Right atrium auricular region (tissue), 2 donors: ENCODE measurements at places on chromosomes 13 and 19.
A peak's percentile ranks its signal among the peaks of the same experiment; 100 is the strongest.

DNA sequence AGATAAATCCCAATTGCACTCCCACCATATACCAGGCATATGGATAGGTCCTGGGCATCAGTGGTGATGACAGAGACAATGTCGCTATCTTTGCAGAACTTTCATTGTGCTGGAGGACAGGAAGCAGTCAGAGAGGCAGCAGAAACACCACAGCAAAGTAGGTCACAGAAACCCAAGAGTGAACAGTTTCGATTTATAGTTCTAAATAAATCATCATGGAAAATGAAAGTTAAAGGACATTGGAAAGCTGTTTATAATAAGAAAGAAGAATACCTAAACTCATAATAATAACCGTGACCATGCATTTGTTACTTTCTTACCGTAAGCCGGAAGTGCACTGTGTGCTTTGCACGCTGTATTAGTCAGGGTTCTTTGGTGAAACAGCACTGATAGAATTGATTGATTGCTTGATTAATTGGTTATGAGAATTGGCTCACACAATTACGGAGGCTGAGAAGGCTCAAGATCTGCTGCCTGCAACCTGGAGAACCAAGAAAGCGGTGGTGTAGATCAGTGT is 38.9 kb downstream of the ALOX5AP start:
- no peak for DNase-seq
- H3K4me3 ChIP-seq, result no peak overlapping the region
- H3K36me3 ChIP-seq, result no peaks in the 10 kb centered on the region
- no peaks in the 10 kb centered on the region for H3K27me3 ChIP-seq

DNA sequence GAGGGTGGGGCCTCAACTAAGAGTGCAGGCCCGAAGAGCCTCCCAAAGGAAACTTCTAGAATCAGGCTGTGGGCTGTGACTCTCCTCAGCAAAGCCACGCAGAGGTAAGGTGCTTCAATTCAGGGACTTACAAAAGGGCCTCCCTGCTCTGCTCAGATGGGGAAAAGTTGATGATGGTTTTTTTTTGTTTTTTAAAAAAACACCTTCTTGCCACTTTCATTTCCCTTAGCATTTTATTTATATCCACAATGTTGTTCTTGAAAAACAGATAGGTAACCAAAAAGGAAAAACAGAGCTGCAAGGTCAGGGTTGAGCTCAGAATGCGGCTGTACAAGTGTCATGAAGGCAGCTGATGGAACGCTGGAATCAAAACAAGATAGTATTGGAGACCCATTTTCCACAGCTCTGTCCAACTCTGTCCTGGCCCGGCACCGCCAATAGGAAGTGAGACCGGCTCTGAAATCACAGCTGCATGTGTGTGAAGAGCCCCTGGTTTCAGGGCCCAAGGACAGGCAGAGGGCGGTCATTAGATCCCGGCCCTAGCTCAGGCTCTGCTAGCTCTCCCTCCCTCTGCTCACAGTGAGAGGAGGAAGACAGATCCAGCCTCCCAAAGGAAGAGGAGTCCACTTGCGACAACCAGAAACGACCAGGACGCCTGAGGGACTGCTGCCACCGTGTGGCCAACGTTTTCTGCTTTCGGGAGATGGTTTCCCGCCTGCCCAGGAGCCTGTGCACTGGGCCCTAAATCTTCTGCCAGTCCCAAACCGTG is 58.3 kb downstream of the KLF2 start:
- H3K36me3 ChIP-seq, result peaks cover 31% of the 10 kb centered on the region
- H3K4me3 ChIP-seq, result no peak overlapping the region
- no peaks in the 10 kb centered on the region for H3K27me3 ChIP-seq
- DNase-seq, result peak; percentile 92
- H3K27ac ChIP-seq, result peak overlapping the region; percentile 91

- H3K36me3 ChIP-seq, result no peaks in the 10 kb centered on the region
- H3K4me1 ChIP-seq, result no peaks in the 10 kb centered on the region
- H3K4me3 ChIP-seq, result no peak overlapping the region
- DNase-seq, result no peak
- no peak overlapping the region for H3K27ac ChIP-seq
- no peaks in the 10 kb centered on the region for H3K27me3 ChIP-seq
Observed at GRCh38 chr13:106187501-106188095, 347.9 kb downstream of the EFNB2 start.

- DNase-seq, result no peak
- H3K4me3 ChIP-seq, result no peak overlapping the region
- no peak overlapping the region for H3K27ac ChIP-seq
Observed at GRCh38 chr13:75541961-75542360, 4.3 kb upstream of the COMMD6 start.

- no peaks in the 10 kb centered on the region for H3K4me1 ChIP-seq
- no peak overlapping the region for H3K27ac ChIP-seq
- no peak overlapping the region for H3K4me3 ChIP-seq
- no peak for DNase-seq
Observed at GRCh38 chr13:46342538-46342937, 44.5 kb downstream of the RUBCNL start.

DNA sequence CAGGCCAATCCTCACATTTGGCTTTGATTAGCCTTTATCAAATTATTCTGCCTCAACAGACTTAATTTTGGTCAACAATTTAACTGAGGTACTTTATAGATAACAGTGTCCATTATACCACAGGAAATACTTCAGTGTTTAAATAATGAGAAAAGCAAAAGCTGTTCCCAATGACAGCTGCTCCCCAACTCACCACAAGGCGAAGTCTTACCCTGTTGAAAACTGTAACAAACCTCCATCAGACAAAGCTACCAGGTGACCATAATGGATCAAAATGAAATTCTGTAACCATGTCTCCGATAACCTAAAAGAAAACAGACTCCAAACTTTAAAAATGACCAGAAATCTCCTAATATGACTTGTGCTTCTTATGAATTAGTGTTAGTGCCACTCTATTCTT is 50.3 kb downstream of the ZNF44 start:
- H3K4me3 ChIP-seq, result no peak overlapping the region
- no peaks in the 10 kb centered on the region for H3K4me1 ChIP-seq
- H3K27ac ChIP-seq, result no peak overlapping the region
- peaks cover 50% of the 10 kb centered on the region for H3K36me3 ChIP-seq
- DNase-seq, result no peak

DNA sequence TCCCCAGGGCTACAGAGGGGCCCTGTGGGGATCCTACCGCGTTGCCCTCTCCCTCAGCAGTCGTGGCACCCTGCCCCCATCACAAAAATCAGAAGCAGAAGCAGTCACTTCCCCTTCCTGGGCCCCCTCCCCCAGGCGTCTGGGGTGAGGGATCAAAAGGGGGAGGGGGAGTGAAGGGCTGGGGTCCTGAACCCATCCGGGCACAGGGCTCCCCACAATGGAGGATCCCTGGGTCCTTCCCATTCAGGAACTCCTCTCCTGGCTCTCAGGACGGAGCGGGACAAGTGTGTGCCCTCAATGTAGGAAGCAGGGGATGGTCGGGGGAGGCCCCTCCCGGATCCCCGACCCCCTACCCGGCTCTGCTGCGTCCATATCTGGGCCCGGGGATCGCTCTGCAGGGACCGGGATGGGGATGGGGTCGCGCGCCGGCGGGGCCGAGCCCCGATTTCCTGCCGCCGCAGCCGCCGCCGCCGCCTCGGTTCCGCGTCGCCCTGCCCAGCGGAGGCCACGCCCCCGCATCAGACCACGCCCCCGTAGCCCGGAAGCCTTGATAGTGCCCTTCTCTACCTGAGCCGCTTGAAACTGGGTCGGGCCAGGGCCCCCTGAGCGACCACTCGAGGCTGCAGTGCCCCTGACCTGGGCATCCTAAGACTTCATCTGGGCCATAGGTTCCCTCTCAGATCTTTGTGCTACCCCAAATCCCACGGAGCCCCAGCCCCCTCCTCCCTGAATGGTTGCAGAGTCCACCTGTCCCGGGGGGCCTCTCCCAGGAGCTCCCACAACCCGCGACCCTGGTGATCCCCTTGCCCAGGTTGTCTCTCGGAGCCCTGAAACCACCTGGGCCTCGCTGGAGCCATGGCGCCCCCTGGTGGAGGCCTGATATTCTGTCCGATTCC is at the start of gene GMIP:
Gene GMIP (minus strand): TSS at position 500 of the 896 bp plus-strand sequence. CDS start 128 bp downstream, at position 372.
- peak within 1 kb of the TSS; percentile 6 for H3K27ac ChIP-seq
- H3K4me3 ChIP-seq, result peak within 1 kb of the TSS; percentile 76
- no peak for DNase-seq
- peaks cover 10% of the 10 kb centered on the region for H3K4me1 ChIP-seq

DNA sequence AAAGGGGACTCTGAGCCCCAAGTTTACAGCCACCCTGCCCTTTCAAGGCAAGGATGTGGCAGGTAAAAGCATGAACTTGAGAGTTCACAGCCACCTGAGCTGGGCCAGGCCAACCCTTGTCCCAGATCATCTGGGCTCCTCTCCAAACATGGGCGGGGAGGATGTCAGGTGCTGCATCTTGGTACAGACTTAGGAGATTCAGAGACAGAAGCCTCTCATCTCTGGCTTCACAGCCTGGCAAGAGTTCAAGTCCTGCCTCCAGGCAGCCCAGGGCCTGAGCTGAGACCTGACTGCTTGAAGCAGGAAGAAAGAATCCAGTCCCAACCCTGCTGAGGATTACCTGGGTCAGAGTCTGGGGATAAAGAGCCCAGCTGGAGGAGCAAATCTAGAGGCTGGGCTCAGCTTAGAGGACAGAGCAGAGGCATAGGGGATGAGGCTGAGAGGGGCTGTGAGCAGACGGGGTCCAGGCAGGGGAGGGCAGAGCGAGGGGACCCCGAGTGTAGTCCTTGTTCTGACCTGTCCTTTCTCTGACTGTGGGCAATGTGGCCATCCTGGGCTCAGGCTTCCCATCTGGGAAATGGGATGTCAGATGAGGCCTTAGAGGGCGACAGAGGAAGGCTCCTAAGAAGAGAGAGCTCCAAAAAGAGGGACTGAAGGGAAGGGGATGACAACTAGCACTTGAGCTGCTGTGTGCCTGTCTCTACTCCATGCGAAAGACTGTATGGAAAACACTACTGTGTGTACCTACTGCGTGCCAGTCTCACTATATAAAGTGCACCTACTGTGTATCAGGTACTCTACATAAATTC is 6.6 kb upstream of the OR10H5 start:
- H3K4me3 ChIP-seq, result no peak overlapping the region
- H3K27me3 ChIP-seq, result no peaks in the 10 kb centered on the region
- no peak for DNase-seq
- H3K36me3 ChIP-seq, result no peaks in the 10 kb centered on the region
- peak overlapping the region; percentile 73 for H3K27ac ChIP-seq
- H3K4me1 ChIP-seq, result peaks cover 16% of the 10 kb centered on the region

DNA sequence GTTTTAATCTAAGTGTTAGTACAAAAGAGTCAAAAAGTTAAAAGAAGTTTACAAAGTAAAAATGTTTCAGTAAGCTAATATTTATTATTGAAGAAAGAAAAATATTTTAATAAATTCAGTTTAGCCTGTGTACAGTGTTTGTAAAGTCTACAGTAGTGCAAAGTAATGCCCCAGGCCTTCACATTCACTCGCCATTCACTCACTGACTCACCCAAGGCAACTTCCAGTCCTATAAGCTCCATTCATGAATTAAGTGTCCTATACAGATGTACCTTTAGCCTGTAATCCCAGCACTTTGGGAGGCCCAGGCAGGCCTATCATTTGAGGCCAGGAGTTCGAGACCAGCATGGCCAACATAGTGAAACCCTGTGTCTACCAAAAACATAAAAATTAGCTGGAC is 24.1 kb upstream of the AKAP11 start:
- DNase-seq, result no peak
- no peak overlapping the region for H3K27ac ChIP-seq
- no peaks in the 10 kb centered on the region for H3K4me1 ChIP-seq
- H3K4me3 ChIP-seq, result no peak overlapping the region
- no peaks in the 10 kb centered on the region for H3K27me3 ChIP-seq
- no peaks in the 10 kb centered on the region for H3K36me3 ChIP-seq

- no peaks in the 10 kb centered on the region for H3K4me1 ChIP-seq
- no peak overlapping the region for H3K4me3 ChIP-seq
- H3K36me3 ChIP-seq, result no peaks in the 10 kb centered on the region
- no peak for DNase-seq
- H3K27ac ChIP-seq, result no peak overlapping the region
Observed at GRCh38 chr13:113036401-113036800, 67.4 kb downstream of the MCF2L start.

DNA sequence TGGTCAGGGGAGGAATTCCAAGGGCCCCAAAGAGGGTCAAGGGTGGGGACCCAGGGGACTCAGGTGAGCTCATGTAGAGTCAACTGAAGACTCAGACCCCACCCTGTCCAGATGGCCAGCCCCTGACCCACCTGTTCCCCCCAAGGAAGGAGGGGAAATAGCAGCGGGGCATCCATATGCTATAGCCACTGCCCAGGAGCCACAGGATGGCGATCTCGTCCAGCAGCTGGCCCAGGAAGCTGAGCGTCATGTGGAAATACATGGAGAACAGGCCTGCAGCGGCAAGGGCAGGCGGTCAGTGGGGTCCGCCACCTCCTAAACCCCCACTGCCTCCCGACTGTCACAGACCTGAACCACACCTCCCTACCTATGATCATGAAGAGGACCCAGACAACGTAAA is 21.4 kb downstream of the ACER1 start:
- no peaks in the 10 kb centered on the region for H3K4me1 ChIP-seq
- H3K27ac ChIP-seq, result no peak overlapping the region
- no peak for DNase-seq
- H3K4me3 ChIP-seq, result no peak overlapping the region
- H3K27me3 ChIP-seq, result no peaks in the 10 kb centered on the region

GRCh38 chr19:49689133-49690078 is at the start of gene ADM5:
Gene ADM5 (plus strand): TSS chr19:49689594. CDS start chr19:49689838, 244 bp downstream.
- H3K27ac ChIP-seq, result peak within 1 kb of the TSS; percentile 30
- peak within 1 kb of the TSS; percentile 36 for H3K4me3 ChIP-seq
- peaks cover 26% of the 10 kb centered on the region for H3K36me3 ChIP-seq
- DNase-seq, result no peak
- no peaks in the 10 kb centered on the region for H3K27me3 ChIP-seq

DNA sequence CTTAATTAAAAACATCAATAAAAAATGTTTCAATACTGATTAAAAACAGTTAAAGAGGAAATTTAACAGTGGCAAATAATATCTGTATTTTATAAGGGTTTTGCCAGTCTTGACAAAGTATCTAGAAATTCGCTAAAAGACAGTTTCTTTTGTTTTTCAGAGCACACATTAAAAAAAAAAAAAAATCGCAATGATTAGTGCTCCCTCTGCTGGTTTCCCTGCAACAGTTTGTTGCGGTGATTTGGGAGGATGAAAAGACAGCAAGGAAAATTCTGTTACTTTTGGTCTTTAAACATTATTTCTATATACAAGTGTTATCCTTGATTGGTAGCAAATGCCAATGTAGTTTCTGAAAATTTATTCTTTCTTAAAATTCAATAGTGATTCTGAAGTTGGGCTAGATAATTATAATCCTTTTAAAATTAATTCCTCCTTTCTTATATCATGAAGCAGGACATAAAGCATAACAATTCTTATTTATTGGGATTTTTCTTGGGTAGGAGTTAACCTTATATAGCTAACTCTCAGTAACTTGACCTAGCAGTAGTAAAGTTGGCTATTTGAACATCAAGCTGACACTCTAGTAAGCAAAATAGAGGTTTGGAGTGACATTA is 23.1 kb upstream of the SPRY2 start:
- peaks cover 10% of the 10 kb centered on the region for H3K4me1 ChIP-seq
- H3K4me3 ChIP-seq, result peak overlapping the region; percentile 25
- no peaks in the 10 kb centered on the region for H3K27me3 ChIP-seq
- H3K27ac ChIP-seq, result no peak overlapping the region
- DNase-seq, result no peak

GRCh38 chr13:72457151-72457550 is 270.3 kb downstream of the MZT1 start:
- H3K27ac ChIP-seq, result no peak overlapping the region
- no peak for DNase-seq
- H3K36me3 ChIP-seq, result no peaks in the 10 kb centered on the region
- H3K4me1 ChIP-seq, result no peaks in the 10 kb centered on the region
- no peak overlapping the region for H3K4me3 ChIP-seq
- H3K27me3 ChIP-seq, result no peaks in the 10 kb centered on the region

- no peak overlapping the region for H3K27ac ChIP-seq
- peak; percentile 71 for DNase-seq
- H3K27me3 ChIP-seq, result no peaks in the 10 kb centered on the region
- peak overlapping the region; percentile 28 for H3K4me3 ChIP-seq
Observed at GRCh38 chr13:34750078-34750931, 191.8 kb upstream of the NBEA start.
